DND-41 (cell line): ENCODE measurements at places on chromosomes 2 and 18.

GRCh38 chr18:7523772-7524171 is 43.3 kb upstream of the PTPRM start:
- no peak for DNase-seq

DNA sequence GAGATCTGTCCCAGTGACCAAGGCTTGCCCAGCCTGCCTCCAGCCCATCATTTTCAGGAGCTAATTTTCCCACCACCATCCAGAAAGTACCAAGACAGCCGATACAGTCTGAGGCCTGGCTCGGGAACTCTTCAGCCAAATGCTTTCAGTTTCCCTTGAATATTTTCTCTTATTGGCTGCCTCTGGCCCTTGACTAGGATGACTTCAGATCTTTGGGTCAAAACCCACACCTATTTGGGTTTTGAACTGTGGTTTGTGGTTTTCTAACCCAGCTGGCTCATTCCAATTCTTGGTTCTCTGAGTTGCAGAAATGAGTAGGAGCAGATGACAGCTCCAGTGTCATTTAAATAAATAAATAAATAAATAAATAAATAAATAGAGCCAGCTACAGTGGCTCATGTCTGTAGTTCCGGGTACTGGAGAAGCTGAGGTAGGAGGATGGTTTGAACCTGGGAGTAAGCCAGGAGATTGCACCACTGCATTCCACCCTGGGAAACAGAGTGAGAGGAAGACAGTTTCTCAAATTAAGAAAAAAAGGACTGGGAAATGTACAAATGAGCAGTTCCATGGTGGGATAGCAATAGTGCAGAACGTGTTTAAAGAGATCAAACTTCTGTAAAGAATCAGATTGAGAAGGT is 465.0 kb upstream of the SOX11 start:
- DNase-seq = no peak

DNA sequence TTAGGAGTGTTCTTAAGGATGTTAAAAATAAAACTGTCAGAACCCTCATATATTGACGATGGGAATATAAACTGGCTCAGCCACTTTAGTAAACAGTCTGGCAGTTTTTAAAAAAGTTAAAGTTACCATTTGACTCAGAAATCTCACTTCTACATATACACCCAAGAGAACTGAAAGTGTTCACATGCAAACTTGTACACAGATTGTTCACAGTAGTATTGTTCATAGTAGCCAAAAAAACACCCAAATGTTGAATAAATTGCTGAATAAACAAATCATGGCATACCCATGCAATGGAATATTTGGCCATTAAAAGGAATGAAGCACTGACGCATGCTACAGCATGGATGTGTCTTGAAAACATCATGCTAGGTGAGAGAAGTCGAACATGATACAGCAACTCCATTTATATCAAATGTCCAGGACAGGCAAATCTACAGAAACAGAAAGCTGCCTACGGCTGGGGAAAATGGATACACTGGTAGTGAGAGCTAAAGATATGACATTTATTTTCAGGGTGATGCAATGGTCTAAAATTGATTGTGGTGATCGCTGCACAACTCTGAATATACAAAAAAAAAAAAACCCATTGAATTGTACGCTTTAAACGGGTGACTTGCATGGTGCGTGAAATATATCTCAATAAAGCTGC is 10.1 kb downstream of the RPL31 start:
- no peak for DNase-seq

DNA sequence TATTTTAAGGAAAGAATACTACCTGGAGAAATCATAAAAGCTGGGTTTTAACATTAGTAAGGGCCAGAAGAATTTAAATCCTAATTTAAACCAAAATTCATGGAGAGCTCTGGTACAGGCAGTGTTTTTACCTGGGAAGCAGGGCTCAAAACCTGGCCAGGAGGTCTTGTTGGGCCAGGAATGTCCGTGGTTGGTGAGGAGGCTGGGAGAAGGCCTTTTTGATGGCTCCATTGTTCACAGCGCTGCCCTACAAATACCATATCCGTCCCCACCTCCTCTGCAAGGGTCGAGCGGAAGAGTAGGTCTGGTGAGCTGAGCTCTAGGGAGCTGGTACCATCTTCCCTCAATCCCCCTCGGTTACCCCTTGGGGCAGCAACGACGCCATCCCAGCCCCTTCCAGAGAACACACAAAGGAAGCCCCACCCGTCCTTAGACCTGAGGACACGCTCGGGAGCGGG is 10.9 kb upstream of the HOXD1 start:
- DNase-seq = no peak

- no peak for DNase-seq
Measured at GRCh38 chr2:38164881-38165280, 88.9 kb upstream of the CYP1B1 start.

GRCh38 chr2:198042189-198042588 is 237.8 kb downstream of the PLCL1 start:
- no peak for DNase-seq

DNA sequence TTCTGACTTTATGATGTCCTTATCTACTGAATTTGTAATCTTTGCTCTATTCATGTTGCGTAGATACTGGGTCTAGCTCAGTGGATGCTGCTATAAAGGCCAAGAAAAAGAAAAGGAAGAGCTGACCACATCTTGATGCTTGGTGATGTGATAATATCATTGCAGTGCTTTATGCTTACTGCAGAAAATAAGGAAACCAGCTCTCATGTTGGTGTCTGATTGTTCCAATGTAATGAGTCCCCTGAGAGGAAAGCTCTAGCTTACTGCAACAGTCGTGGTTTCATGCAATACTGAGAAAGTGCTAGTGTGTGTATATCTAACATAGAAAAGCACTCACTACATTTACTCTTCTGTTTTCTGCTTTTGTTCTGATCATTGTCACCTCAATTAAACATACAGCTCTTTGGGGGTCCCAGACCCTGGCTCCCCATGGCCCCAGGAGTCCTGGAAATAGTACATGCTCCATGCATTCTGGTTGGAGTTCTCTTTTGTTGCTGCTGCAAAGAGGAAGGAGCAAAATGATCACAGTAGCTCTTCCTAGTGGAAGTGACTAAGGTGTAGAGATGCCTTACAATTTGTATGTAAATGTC is 338.8 kb downstream of the CYRIA start:
- DNase-seq = no peak

- no peak for DNase-seq
Measured at GRCh38 chr18:12076424-12077140, 17.1 kb upstream of the ANKRD62 start.

DNA sequence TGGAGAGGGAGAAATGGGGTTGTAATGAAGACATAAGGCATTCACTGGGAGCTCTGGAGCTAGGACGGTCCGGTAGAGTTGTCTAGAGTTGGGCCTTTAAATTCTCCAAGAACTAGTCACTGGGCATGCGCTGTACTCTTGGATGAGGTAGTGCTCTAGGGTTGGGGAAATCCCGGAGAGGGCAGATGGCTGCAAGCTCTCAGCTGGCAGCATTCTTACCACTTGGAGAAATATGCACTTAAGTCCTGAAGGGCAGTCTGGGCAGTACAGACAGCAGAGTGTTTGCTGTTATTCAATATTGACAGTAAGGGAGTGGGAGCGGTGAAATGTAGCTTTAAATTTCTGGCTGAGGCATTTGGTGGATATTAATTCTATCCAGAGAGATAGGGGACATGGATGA is 214.6 kb downstream of the RDH14 start:
- no peak for DNase-seq

DNA sequence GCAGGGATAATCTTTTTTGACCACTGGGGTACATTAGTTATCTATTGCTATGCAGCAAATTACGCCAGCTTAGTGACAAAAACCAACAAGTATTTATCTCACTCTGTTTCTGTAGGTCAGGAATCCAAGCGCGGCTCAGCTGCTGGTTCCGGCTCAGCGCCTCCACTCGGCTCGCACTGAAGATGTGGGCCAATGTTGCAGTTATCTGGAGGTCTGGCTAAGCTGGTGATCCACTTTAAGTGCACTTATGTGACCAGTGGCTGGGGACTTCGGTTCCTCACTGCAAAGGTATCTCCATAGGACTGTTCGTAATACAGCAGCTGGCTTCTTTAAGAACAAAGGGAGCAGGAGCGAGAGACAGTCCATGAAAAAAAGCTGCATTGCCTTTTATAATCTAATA is 591.9 kb downstream of the TMEM182 start:
- no peak for DNase-seq
